ENCODE measurements at places on chromosomes 3 and 15.

GRCh38 chr3:101072300-101072699, 79.1 kb upstream of the ABI3BP start:
- no peaks in the 10 kb centered on the region for H3K4me1 ChIP-seq
- no peaks in the 10 kb centered on the region for H3K27me3 ChIP-seq
- no peaks in the 10 kb centered on the region for H3K36me3 ChIP-seq
- DNase-seq: no peak

- H3K4me1 ChIP-seq: no peaks in the 10 kb centered on the region
- no peak for DNase-seq
- H3K4me3 ChIP-seq: no peak overlapping the region
- no peaks in the 10 kb centered on the region for H3K27me3 ChIP-seq
These were observed 19.4 kb upstream of the PPP4R2 start for GRCh38 chr3:72977060-72977808.

- DNase-seq: no peak
- H3K4me1 ChIP-seq: peaks cover 14% of the 10 kb centered on the region
- H3K4me3 ChIP-seq: no peak overlapping the region
These were observed 37.2 kb downstream of the CCK start for GRCh38 chr3:42228796-42229195.

DNA sequence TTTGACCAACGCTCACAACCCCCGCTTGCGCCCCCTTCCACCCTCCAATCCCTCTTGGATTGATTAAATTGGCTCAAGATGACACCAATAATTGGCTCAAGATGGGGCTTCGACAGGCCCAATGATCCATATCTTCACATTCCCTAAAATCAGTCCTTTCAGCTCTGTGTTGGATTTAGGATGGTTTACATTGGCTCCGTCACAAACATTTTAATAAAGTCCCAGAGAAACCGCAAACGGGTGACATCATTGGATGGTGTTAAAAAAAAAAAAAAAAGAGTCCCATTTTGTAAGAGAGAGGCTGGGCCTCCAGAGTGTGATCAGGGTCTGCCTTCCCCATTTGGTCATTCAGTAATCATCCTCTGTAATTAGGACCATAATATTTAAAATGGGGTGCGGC, 113.4 kb upstream of the MRPS22 start:
- no peaks in the 10 kb centered on the region for H3K4me1 ChIP-seq
- H3K4me3 ChIP-seq: no peak overlapping the region
- H3K27me3 ChIP-seq: no peaks in the 10 kb centered on the region
- H3K27ac ChIP-seq: no peak overlapping the region
- no peak for DNase-seq

DNA sequence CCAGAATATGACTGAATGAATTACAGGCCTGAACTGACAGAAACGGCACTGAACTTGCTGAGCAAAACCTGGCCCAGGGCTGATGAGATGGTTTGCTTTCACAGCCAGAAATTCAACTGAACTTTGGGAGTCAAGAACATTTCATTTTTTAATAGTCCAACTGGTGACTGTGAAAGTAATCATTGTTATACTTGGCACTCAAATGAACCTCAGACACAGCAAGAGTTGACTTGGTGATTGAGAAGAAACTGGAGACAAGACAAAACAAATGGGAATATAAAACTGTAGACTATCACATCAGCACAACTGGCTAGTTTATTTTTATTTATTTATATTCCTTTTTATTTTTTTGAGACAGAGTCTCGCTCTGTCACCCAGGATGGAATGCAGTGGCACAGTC, 858.9 kb upstream of the CFAP20DC start:
- H3K36me3 ChIP-seq: no peaks in the 10 kb centered on the region
- H3K27me3 ChIP-seq: no peaks in the 10 kb centered on the region
- H3K27ac ChIP-seq: no peak overlapping the region
- H3K4me3 ChIP-seq: no peak overlapping the region

GRCh38 chr15:37209041-37209363, 108.7 kb upstream of the MEIS2 start:
- DNase-seq: no peak
- H3K4me3 ChIP-seq: no peak overlapping the region
- H3K36me3 ChIP-seq: no peaks in the 10 kb centered on the region

DNA sequence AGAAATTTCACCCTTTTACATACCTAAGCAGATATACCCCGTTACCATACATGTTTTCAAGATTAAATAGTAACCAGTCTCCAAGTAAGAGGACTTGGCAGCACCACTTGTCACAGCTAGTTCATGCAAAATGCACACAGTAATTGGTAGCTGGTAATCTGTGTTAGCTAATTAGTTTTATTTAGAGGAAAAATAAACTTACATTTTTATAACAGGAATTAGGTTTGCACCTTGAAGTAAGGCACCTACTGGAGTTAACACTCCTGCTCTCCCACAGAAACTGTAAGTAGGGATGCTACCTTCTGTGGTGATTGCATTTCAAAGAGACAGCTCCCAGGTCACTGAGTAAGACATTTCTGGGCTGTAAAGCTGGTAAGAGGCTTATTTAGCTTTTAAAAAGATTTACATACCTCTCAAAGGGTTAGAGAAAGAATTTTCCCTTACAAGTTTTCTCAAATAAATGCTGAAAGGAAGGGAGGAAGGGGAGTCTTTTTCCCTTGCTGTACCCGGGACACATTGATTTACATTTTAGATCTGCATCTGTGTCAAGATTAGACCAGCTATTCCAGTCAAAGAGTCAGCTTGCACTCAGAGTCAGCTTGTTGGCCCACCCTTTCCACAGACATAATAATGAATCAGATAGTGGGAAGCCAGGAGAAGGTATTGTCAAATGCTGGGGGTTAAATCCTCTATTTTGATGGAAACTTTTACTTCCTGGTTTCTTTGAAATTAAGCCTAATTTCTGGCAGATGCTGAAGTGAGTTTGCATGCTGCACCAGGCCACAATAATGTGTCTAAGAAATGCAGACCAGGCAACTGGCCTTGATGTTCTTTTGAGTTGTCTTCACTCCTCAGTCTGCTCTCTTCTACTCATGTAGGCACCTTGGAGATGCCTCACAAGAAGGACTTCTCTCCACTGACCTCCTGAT, 77.6 kb upstream of the CHD2 start:
- H3K27me3 ChIP-seq: no peaks in the 10 kb centered on the region
- H3K36me3 ChIP-seq: no peaks in the 10 kb centered on the region
- peaks cover 9% of the 10 kb centered on the region for H3K4me1 ChIP-seq
- no peak overlapping the region for H3K27ac ChIP-seq
- no peak overlapping the region for H3K4me3 ChIP-seq
- DNase-seq: no peak

GRCh38 chr3:111676211-111677006, 81.3 kb upstream of the ZBED2 start:
- no peaks in the 10 kb centered on the region for H3K36me3 ChIP-seq
- H3K27me3 ChIP-seq: no peaks in the 10 kb centered on the region
- H3K4me3 ChIP-seq: no peak overlapping the region
- DNase-seq: no peak
- H3K4me1 ChIP-seq: peaks cover 4% of the 10 kb centered on the region
- no peak overlapping the region for H3K27ac ChIP-seq

GRCh38 chr3:103440539-103441203, 1005.9 kb downstream of the ZPLD1 start:
- H3K4me1 ChIP-seq: no peaks in the 10 kb centered on the region
- no peak overlapping the region for H3K27ac ChIP-seq
- no peaks in the 10 kb centered on the region for H3K36me3 ChIP-seq
- DNase-seq: no peak

DNA sequence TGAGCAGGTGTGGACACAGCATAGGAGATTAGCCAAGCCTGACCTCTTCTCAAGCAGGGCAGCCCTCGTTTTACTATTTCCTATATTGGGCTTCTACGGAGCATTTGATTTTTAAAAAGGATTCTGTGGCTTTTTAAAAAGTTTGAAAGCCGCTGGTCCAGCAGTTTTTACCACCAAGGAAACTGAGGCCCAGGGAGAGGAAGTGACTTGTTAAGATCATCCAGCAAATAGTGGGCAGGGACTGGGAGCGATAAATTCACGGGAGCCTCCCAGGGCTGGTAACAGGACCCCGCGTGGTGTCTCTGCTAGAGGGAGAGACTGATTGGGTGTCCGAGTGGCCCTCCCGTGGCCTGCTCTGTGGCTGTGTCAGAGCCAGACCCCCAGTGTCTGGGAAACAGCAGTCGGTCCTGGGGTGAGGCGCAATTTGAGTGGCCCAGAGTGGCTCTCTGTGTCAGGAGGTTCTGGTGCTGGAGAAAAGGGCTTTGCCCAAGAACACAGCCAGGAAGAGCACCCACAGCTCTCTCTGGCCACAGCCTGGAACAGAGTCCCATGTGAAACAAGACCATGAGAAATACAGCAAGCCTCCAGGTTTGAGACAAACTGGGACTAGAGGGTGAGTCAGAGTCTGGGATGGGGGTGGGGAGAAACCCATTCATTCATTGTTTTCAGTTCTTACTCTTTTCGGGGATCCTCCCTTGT, 4.2 kb downstream of the FURIN start:
- H3K4me3 ChIP-seq: peak overlapping the region; percentile 82
- peak; percentile 67 for DNase-seq
- no peaks in the 10 kb centered on the region for H3K27me3 ChIP-seq
- H3K4me1 ChIP-seq: peaks cover 39% of the 10 kb centered on the region

- no peak overlapping the region for H3K4me3 ChIP-seq
- H3K27ac ChIP-seq: no peak overlapping the region
- H3K36me3 ChIP-seq: no peaks in the 10 kb centered on the region
- no peaks in the 10 kb centered on the region for H3K27me3 ChIP-seq
These were observed 98.9 kb downstream of the DNAJB8 start for GRCh38 chr3:128367761-128368160.

DNA sequence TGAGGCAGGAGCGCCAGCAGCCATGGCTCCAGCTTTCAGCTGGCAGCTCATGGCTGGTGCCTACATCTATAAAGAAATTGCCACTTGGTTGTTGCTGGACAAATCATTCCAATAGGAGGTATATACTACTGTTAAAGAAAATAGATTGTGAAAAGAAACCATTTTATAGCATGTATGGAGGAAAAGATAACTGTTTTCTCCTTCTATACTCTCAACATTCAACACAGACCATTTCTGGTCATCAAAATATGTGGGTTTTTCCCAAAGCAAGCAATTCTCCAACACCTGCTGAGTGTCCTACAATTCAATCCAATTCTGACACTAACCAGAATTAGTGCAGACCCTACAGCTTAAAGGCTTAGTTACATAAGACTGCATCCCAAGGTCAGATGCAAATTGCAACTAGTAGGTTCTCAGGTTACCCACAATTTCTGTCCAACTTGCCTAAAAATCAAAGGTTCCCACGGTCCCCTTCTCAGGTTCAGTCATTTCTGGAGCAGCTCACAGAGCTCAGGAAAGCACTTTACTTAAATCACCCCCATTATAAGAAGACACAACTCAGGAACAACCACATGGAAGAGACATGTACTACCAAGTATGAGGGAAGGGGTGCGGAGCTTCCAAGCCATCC, 42.4 kb upstream of the STRIT1 start:
- no peaks in the 10 kb centered on the region for H3K27me3 ChIP-seq
- no peak overlapping the region for H3K27ac ChIP-seq
- H3K36me3 ChIP-seq: no peaks in the 10 kb centered on the region

- no peaks in the 10 kb centered on the region for H3K27me3 ChIP-seq
- H3K4me3 ChIP-seq: no peak overlapping the region
- H3K36me3 ChIP-seq: no peaks in the 10 kb centered on the region
- no peak for DNase-seq
- peaks cover 15% of the 10 kb centered on the region for H3K4me1 ChIP-seq
These were observed 46.2 kb upstream of the GYG1 start for GRCh38 chr3:148945116-148945515.

DNA sequence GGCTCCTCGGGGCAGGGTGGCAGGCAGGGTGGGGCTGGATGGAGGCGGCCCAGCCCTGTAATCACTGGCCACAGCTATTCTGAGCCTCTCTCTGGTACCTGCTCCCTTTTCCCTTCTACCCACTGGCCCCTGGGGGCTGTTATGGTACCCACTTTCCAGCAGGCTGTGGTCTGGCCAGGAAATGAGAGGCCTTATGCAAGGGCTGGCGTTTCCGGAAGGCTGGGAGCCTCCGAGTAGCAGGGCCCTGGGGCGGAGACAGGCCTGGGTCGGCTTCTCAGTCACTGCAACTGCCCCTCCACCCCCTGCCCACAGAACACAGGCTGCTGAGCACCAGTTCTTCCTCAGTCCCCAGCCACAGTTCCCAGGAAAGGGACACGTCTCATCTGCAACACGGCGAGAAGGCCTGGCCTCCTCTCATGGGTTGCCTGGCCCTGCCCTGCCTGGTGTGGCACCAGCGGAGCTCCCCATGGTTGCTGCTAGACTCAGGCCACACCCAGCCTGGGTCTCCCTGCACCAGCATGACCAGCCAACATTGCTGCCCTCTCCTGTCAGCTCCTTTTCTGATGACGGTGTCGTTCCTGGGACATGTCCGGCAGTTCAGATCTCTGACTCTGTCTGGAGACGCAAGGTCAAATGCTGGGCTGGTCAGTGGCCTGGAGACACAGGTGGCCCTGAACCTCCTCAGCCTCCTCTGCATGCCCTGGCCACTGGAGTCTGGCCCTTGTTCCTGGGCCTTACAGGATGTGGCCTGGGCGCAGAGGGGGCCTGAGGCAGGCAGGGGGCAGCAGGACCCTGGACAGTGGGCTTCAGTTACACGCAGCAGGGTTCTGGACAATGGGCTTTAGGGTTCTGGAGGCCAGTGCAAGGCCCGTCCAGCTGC, 6.5 kb downstream of the CHST13 start:
- peak; percentile 38 for DNase-seq
- no peak overlapping the region for H3K4me3 ChIP-seq
- H3K4me1 ChIP-seq: no peaks in the 10 kb centered on the region
- no peak overlapping the region for H3K27ac ChIP-seq

GRCh38 chr3:72288955-72289691, 504.2 kb upstream of the PROK2 start:
- peaks cover 10% of the 10 kb centered on the region for H3K27me3 ChIP-seq
- H3K27ac ChIP-seq: no peak overlapping the region
- H3K4me1 ChIP-seq: peaks cover 2% of the 10 kb centered on the region
- H3K4me3 ChIP-seq: peak overlapping the region; percentile 1
- DNase-seq: no peak
- H3K36me3 ChIP-seq: no peaks in the 10 kb centered on the region

- no peak for DNase-seq
- no peaks in the 10 kb centered on the region for H3K4me1 ChIP-seq
- H3K27ac ChIP-seq: no peak overlapping the region
- peaks cover under 1% of the 10 kb centered on the region for H3K27me3 ChIP-seq
- H3K36me3 ChIP-seq: no peaks in the 10 kb centered on the region
These were observed 234.4 kb upstream of the LRTM1 start for GRCh38 chr3:55162031-55162795.

DNA sequence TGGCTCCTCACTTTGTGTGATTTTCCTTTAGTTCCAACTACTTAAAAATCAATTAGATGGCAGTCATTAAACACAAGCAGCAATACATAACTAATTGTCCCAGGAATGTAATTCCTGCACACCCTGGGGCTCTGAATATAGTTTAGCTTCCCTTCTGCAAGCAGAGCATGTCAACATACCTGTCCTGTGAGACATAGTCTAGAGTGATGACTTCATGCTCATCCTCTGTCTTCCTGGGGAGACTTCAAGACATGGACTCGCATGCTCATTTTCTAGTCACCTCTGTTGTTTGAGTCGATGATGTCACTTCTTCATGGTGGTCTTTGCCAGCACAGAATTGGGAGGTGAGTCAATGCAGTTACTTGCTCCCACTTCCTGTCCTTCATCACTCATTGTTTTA, 15.7 kb downstream of the C3orf52 start:
- H3K4me1 ChIP-seq: no peaks in the 10 kb centered on the region
- no peak overlapping the region for H3K4me3 ChIP-seq
- H3K27me3 ChIP-seq: no peaks in the 10 kb centered on the region
- no peak for DNase-seq

- H3K27me3 ChIP-seq: no peaks in the 10 kb centered on the region
- no peak overlapping the region for H3K4me3 ChIP-seq
- no peak for DNase-seq
- no peaks in the 10 kb centered on the region for H3K4me1 ChIP-seq
- no peak overlapping the region for H3K27ac ChIP-seq
These were observed 233.2 kb downstream of the KLF13 start for GRCh38 chr15:31559786-31560185.

GRCh38 chr3:24197809-24198208, 252.7 kb downstream of the NR1D2 start:
- H3K36me3 ChIP-seq: no peaks in the 10 kb centered on the region
- no peaks in the 10 kb centered on the region for H3K27me3 ChIP-seq

All from psoas muscle (tissue), 8 donors.